ENCODE measurements at places on chromosomes 4 and X.

DNA sequence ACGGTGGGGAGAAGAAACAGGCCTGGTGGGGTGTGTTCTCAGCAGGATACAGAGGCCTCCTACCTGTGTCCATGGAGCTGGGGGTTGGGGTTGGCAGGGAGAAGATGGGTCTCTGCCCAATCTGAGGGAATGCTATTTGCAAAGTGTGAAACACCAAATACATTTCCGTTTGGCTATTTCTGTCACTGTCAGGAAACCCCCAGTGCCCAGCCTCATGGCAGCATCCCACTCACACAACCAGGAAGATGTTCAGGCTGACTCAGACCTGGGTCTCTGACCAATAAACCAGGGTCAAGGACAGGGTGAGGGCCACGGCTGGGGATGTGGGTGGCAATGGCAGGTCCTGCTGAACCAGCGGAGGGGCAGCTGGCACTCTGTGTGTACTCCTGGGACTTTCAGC, 41.3 kb downstream of the BCOR start:
- DNase-seq: no peak

DNA sequence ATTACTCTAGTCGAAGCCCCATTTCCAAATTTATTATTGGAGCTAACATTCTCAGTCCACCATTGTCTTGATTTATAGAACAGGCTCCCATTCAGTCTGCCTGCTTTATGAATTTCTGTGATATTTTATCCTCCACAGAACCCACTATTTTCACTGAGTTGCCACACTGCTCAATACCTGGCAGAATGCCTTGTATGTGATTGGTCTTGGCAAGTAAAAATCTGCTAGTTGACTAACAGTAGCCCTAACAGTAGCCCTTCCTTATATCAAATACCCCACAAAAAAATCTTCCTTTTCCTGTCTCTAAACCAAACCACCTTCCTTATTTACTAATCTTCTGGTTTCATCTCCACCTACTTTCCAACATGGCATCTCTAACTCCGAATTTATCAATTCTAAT, 82.6 kb downstream of the CHM start:
- no peak for DNase-seq

DNA sequence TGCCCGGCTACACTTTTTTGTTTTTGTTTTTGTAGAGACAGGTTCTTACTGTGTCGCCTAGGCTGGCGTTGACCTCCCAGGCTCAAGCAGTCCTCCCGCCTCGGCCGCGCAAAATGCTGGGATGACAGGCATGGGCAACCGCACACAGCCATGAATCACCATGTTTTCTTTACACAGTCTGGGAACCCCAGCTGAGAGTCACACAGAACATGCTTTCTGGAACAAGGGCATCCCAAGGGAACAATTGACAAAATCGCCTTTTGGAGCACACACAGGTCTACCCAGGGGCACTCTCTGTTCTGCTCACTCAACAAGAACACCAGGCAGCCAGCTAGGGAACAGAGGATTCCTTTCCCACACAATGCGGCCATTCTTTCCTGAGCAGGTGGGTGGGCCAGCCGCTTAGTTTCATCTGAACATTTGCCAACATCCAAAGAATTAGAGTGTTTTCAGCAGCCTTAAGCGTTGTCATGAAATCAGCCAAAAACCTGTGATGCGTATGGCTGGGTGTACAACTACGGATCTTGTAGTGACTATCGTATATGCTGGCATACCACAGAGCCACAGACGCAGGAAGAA, 15.7 kb downstream of the PRKX start:
- DNase-seq: no peak

DNA sequence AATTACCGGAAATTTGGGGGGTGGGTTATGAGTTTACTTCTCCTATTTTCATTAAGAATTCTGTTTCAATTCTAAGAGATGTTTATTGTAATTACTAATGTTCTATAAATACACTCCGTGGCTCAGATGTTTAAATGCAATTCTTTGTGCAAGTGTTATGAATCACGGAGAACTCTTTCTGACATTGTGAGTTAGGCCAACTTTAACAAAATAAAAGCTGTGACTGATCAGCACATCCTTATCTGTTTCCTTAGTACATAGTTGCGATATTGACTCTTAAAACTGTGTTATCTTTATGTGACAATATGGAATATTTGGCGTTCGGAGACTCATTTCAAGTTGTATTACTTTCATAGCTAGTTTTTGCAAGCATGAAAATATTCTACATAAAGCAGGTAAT, 902 bp downstream of the KLHL4 start:
- DNase-seq: no peak

DNA sequence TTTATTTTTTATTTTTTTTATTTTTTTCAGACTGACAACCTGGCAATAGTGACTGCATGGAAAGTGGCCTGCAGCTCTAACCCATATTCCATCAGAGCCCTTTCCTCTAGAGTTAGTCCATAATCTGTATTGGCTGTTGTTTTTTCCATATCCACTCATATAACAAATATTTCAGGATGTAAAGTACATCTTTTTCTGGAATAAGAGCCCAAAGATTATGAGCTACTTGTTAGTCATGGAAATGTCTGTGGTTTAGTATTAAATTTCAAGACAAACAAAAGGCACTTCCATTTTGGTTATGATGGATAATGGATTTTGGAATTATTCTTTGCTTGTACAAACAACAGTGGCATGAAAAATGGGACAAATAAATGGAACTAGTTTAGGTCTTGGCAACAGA, 296.0 kb upstream of the HS3ST1 start:
- DNase-seq: no peak

GRCh38 chr4:25065431-25065858, 34.7 kb upstream of the LGI2 start:
- no peak for DNase-seq

Data from activated naive CD4-positive, alpha-beta T cell treated with anti-CD3 and anti-CD28 coated beads, Interleukin-2, amount 10 ng/mL, durations not matched to agents 7 days and 5 days (primary cell).